NCI-H1105 treated with DMSO at 0.1 percent for 48 hours (cell line): ENCODE measurements at places on chromosomes 1 and 21.

DNA sequence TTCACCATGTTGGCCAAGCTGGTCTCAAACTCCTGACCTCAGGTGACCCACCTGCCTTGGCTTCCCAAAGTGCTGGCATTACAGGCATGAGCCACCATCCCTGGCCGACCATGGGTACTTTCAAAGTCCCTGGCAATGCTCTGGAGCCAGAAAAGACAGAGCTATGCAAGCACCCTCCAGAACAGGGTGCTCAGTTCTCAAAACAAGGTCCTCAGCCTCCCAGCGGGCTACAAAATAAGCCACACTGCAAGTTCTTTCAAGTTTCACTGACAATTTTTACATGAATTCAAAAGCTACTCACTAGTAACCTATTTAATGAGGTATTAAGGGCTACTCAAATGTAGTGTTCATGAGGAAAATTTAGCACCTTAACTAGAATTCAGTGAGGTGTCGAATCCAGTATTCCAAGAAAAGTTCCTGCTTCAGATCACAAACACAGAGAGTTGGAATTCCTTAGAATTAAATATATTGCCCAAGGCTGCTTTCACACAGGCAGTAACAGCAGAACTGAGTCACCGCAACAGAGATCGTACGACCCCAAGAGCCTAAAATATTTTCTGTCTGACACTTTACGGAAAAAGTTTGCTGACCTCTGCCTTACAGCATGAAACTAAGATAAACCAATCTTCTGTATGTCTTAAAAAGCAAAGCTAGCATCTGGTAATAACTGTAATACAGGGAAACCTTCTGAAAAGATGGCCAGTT is 60.7 kb downstream of the HSF2BP start:
- DNase-seq, result no peak

DNA sequence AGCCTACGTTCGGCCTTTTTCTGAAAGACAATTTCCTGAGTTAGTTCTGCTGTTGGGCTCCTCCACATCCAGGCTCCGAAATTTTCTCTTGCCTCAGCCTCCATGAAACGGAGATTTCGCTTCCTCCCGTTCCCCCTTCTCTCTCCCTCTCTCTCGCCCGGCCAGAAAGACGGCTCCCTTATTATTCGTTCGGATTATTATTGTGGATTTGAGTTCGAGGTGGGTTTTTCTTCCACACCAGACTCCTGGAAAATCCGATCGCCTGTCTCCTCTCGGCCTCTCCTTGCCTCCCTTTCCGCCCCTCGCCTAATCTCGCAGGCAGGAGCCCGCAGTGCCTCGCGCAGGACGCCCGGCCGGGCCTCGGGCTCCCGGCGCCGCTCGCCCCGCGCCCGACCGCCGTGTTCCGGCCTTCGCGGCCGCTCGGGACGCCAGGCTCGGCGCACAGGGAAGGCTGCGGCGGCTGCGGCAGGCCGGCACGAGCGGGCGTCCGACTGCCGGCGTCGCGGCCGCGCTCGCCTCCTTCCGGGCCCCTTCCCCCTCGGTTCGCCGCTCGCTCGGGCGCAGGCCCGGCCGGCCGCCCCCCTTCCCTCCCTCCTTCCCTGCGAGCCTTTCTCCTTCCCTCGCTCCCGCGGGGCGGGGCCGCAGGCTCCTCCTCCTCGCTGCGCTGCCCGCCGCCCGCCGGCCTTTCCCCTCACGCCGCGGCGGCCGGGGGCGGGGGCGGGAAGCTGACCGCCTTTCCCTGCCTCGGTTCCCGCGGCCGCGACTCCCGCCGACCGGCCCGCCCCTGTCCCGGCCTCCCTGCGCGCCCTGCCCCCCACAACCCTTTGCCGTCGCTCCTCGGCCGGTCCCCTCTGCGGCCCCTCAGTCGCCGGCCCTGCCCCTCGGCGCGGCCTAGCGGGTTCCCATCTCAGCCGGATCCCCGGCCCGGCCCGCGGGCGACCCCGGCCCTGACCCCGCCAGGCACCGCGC is at the start of gene ARHGEF11:
TSS of gene ARHGEF11 (minus strand) at position 493 of the 969 bp plus-strand sequence. CDS start 1,412 bp downstream, outside the sequence.
- peak; percentile 85 for DNase-seq

GRCh38 chr1:193031431-193031830 is 27.7 kb downstream of the UCHL5 start:
- no peak for DNase-seq

GRCh38 chr1:204335533-204335932 is 24.2 kb downstream of the PLEKHA6 start:
- no peak for DNase-seq

- DNase-seq, result no peak
Measured at GRCh38 chr1:183435497-183435896, 17.3 kb upstream of the NMNAT2 start.

DNA sequence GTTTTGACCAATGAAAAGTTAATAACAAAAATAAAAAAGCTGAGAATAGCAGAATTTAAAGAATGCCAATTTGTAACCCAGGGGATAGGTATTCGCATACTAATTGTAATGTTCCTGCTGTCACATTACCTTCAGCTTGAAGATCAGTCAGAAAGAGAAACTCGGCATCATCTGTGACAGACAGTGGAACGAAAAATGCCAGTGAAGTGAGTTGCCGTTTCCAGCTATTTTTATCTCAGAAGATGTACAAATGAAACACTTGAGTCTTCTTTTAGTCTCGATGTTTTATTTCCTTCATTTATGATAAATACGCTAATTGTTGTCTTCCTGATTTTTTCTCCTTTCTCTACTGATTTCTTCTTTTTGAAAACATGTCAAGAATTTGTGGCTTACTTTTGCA is 26.1 kb downstream of the RGS21 start:
- no peak for DNase-seq

DNA sequence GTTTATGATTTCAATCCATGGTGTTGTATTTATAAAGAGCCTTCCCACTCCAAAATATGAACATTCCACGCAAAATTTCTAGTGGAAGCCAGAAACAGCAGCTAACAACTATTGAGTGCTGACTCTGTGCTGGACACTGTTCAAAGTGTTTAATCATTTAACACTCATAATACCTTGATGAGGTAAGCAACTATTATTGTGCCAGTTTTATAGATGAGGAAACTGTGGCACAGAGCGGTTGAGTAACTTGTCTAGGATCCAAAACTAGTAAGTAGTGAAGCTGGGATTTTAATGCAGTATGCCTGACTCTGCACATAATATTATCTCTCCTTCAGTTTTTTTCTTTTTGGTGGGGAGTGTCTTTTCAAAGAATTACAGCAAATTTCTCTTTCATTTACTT is 228.3 kb downstream of the SLC35F3 start:
- DNase-seq, result no peak

- DNase-seq, result peak; percentile 38
Measured at GRCh38 chr1:247681288-247681897, 1.9 kb upstream of the OR13G1 start.

DNA sequence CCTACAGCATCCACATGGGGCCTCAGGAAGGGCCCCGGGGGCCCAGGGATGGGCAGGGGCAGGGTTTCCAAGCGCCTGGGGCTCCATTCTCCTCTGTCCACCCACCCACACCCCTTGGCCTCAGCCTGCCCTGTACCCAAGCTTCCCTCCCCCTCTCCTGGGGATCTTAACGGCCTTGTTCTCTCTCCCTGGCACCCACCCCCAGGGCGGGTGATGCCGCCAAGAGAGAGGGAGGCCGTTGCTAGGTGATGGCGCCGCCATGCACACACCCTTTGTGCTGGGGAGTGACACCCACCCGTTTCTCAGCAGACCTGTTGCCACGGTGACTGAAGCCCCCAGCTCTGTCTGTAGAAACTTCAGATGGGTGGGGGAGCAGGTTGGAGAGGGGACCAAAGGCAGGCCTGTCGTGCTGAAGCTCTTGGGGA is 7.6 kb downstream of the GPR37L1 start:
- DNase-seq, result peak; percentile 32

DNA sequence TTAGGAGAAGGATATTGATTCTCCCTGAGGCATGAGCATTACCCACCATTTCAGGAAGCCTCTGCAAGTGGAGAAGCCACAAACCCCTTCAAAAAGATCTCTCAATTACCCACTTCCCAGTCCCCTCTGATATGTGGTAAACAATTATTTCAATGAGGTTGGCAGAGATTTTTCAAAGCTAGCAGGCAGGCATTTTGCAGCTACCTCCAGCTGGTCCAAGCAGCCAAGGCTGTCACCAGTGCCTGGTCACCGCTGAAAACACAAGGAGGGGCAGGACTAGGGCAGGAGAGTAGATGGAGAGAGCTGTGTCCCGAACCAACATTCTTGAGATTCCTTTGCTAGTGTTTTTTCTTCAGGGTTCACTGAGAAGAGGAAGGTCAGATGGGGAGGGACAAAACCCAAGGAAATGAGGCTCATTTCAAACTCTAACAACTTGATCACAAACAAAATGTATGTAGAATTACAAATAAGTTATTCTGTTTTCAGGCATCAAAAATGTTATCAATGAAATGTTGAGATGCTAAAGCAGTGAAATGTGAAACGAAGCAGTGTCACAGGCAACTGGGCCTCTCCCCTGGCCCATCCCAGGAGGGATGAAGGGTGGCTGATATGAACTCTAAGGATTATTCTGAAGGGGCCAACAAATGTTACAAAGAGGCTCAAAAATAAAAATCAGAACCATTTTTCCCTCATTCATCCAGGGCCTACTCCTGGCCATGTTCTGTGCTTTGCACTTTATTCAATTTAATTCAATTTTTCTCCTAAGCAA is 22.3 kb downstream of the APP start:
- DNase-seq, result no peak

DNA sequence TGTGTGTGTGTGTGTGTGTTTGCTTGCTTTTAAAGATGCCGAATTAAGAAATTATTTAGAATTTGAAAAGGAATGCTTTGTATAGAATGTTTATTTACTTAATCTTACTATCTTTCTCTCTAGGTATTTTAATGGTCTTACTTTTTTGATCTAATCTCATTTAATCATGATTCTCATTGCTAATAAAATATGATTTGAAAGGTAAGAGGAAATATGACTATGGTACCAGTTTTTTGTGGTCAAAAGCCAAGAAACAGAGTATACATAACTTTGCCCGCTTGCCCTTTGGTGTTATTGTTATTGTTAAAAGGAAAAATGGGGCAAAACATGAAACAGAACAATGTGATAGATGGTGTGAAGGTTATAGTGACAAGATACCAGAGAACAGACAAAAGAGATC is 74.6 kb downstream of the RPS6KC1 start:
- no peak for DNase-seq

DNA sequence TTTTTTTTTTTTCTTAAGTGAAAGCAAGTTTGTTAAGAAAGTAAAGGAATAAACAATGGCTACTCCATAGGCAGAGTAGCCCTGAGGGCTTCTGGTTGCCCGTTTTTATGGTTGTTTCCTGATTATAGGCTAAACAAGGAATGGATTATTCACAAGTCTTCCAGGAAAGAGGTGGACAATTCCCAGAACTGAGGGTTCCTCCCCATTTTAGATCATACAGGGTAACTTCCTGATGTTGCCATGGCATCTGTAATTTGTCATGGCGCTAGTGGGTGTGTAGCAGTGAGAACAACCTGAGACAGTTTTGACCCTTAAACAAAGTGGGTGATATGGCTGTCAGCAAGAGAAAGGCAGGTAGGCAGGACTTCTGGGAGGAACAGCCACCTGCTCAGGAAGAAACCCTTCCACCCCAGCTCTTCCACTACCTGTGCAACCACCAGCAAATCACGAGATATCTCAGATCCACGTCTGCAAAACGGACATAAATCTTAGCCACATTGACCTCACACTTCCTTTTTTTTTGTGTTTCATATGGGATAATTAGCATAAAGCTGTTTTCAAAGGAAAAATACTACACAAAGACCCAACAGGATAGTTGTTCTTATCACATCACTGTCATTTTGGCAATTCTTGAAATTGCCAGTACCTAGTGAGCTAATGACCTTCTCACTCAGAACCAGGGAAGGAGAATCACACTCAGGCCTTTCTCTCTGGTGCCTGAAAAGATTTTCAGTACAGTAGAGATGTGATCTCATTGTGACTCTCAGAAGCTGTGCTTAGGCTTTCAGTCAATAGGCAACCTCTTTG is 34.8 kb upstream of the DUSP10 start:
- DNase-seq, result no peak

DNA sequence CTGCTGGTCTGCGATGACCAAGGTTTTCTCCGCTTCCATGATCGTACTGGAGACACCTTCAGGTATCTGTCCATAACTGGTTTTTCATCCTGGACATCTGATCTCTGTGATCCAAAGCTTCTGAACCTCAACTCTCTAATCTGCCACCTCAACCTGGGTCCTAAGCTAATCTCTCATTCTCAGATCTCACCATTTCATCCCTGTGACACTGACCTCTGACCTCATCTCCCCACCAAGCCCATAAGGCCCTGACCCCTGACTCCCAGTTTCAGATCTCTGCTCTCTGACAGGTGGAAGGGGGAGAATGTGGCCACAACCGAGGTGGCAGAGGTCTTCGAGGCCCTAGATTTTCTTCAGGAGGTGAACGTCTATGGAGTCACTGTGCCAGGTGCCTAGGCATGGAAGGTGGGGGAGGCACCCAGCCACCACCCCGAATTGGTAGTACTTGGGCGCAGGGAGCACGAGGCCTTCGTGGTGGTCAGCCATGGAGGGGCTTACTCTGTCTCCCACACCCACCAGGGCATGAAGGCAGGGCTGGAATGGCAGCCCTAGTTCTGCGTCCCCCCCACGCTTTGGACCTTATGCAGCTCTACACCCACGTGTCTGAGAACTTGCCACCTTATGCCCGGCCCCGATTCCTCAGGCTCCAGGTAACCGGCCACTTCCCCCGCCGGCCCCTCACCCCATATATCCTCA is 3.8 kb downstream of the SLC27A3 start:
- DNase-seq, result no peak

- DNase-seq, result no peak
Measured at GRCh38 chr1:54282101-54282847, 82.3 kb downstream of the MRPL37 start.

- no peak for DNase-seq
Measured at GRCh38 chr1:114428083-114428754, 82.8 kb downstream of the TRIM33 start.

DNA sequence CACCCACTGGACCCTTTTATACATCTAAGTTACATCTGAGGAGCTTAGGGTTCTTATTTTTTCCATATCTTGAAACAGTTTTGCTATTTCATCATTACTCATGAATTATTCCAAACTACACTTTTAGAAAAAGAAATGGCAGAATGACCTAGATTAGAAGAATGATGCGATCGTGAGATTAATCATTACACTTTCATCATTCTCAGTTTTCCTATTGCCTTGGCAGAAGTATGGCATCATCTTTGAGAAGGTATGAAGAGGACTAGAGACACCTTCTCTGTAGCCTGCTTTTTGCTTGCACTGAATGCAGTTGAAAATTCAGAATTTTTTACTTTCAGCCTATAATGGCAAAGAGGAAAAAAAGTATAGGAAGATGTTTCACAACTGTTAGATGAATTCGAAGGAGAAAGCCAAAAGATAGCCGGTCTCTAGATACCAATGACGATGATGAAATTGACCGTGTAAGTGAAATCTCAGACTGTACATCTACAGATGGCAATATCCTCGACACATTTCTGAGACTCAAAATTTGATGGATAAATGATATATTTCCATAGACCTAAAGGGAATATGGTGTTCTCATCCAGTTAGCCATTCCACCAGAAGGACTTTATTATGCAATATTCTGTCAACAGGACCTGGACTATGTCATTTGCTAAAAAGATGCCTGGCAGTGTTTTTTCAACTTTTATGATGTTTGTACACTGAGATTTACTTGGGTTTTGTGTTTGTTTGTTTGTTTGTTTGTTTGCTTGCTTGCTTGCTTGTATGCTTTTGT is 191.8 kb downstream of the TOMM20 start:
- DNase-seq, result no peak
